M059J (cell line): ENCODE measurements at places on chromosomes 16 and 17. TPM values are rescaled to one million over a fixed set of nuclear protein-coding genes. Genes with fewer than 3 reads are reported as not detected.

The ZNF423 gene
- 0.02 and 0.20 TPM in 2 replicates for total RNA-seq

The PEX12 gene
- total RNA-seq, result 7.0 and 8.8 TPM in 2 replicates

The GABARAP gene
- 575 and 595 TPM in 2 replicates for total RNA-seq

The PTX4 gene
- total RNA-seq, result not detected in 2 replicates

The OTOA gene
- total RNA-seq, result not detected in 2 replicates

DNA sequence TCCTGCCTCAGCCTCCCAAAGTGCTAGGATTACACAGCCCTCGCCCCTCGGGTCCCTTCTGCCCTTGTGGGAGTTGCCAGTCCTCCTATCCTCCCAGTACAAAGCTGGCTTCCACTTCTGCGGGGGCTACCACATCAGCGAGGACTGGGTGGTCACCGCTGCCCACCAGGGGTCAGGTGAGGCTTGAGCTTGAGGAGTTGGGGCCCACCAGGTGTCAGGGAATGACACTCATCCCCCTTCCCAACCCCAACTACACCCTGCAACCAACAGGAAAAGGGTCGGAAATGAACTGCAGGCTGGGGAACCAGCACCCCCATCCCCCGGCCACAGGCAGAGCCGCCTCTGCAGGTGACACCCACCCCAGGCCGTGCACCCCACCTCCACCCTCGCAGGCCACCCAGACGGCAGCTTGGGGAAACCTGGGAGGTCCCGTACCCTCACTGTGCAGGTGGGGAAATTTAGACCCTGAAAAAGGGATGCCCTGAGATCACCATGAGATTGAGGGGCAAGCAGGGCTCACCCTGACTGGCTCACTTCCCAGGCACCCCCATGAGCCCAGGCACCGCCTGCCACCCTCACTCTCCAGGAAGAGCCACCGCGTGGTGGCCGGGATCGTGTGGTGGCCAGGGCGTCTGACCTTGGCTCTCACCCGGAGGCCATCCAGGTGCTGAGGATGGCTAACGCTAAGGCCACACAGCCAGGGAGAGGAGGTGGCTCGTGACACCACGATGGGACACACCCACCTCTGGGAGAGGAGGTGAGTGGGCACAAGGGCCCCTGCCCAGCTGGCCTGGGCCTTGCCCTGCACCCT, 8.0 kb downstream of the CTRB1 start:
- no peak for DNase-seq

DNA sequence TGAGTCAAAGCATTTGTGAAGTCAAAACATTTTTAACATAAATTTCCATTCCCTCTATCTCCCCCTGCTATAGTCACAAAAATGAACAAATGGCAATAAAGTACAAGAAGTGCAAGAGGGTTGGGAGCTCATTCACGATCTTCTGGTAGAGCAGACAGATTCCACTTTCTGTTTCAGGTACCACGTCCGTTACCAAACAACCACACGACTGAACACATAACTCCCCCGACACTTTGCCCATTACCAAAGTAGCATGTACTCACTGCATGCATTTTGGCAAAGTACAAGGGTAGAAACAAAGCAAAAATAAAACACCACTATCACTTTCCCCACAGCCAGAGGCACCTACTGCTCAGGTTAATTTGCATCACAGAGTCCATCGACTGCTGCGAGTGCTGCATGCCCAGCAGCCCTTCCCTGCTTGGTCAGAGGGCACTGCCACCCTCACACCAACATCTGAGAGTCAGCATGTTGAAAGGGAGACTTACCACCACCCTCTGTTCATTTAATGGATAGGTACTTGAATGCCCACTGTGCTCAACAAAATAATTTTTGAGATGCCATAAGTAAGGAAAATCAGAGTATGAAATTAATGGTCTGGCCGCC, 150.3 kb upstream of the AXIN2 start:
- DNase-seq, result no peak

GRCh38 chr17:11240841-11241610, at the start of gene SHISA6:
TSS of gene SHISA6 (plus strand) at chr17:11241213.
- DNase-seq, result no peak

GRCh38 chr17:72421128-72422092, 300.6 kb downstream of the SOX9 start:
- peak; percentile 100 for DNase-seq

DNA sequence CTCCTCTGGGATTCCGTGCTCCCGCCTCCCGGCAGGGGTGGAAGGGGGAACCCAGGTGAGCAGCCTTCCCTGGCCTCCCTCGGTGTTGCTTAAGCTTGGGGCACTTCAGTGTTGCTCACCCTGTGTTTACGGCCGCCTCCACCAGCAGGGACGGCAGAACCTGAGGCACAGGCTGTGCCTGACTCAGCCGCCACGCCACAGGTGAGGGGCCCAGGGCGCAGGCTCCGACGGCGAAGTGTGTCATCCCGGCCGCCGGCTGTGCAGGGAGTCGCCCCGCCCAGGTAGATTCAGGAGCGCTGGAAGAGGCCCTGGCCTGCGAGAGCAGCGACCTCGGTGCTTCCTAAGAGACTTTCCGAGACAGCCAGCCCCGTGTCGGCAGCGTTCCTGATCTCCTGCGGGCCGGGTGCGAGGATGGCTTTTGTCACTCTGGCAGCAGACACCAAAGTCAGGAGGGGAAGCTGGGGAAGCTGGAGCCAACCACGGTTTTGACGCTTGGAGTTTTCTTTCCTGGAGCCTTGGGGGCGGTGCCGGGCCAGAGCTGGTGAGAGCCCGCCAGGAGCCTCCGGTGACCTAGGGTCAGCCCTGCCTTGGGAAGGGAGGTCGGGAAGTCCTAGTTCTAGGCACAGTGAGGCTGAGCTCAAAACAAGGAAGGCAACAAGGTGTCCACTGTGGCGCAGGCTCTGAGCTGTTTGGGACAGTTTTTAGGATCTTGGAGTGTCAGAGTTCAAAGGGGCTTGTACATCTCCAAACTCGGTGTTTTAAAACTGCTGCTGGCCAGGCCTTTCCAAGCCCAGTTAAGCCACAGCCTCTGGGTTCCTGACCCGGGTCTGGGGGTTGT, 2.1 kb downstream of the GSE1 start:
- peak; percentile 58 for DNase-seq

DNA sequence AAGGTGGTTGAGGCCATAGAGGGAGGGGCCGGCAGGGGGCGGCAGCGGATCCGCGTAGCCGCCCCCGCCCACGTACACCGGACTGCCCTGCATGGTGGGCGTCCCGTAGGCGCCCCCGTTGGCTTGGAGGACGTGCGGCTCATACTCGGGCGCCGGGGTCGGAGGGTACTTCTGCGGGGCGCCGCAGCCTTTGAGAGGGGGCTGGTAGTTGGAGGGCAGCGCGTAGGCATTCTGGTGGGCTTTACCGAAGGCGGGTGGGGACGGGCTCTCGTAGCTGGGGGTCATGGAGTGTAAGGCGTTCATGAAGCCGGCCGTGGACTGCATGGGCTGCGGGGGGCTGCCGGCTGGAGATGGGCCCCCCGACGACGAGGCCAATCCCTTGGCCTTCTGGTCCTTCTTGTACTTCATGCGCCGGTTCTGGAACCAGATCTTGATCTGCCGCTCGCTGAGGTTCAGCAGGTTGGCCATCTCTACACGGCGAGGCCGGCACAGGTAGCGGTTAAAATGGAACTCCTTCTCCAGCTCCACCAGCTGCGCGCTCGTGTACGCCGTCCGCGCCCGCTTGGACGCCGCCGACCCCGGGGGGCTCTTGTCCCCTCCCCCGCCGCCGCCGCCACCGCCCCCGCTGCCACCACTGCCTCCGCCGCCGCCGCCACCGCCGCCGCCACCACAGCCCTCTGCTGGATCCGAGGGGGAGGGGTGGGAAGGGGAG, 5.7 kb upstream of the HOXB2 start:
- DNase-seq, result no peak

DNA sequence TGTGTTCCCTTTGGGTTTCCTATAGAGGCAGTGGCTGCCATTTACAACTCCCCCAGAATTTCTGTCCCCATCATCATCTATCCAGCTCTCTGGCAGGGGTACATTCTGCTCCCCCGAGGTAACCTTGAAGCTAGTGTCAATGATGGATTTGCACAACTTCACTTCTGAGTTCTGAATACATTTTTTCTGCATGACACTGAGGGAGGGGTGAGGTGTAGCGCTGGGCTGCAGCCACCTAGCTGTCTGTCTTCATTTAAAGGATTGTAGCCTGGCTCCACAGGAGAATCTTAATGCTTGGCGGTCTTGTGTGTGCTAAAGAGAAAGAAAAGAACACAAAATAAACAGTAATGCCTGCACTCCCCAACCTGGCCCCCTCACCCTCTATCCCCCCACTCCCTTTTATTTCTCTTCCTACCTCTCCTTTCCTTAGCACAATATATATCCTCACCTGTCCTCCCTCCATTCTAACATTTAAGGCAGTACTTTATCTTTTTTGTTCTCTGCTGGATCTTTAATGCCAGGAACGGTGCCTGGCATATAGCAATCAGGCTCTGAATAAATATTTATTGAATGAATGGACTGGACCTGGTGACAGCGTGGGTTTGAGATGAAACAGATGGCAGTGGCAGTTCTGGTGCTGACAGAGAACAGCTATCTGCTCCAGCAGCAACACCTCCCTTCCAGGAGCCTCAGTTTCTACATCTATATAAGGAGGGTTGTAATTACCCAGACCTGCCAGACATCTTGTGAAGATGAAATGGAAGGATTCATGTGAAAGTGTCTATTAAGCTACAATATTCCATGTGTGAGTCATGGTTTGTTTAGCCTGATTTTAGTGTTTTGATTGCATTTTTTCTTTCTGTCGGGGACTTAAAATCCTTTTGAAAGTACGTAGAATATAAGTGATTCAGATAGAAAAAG, 163.5 kb upstream of the CDH11 start:
- DNase-seq, result peak; percentile 34

DNA sequence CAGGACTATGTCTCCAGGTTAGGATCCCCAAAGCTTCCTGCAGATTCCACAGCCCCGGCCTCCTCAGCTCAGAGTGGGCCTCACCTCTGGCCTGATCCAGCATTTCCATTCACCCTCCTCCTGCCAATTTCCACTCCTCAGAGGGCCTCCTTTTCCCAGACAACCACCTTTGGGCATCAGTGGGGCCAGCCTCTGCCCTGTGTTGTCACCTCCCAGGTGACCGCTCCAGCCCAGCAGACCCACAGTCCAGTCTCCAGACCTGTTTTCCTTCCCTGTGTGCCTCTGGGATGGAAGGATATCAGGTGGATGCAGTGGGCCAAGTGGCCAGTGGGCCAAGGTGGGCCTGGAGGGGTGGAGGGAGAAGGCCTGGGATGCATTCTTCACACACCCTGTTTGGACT, 32.7 kb downstream of the B9D1 start:
- no peak for DNase-seq

DNA sequence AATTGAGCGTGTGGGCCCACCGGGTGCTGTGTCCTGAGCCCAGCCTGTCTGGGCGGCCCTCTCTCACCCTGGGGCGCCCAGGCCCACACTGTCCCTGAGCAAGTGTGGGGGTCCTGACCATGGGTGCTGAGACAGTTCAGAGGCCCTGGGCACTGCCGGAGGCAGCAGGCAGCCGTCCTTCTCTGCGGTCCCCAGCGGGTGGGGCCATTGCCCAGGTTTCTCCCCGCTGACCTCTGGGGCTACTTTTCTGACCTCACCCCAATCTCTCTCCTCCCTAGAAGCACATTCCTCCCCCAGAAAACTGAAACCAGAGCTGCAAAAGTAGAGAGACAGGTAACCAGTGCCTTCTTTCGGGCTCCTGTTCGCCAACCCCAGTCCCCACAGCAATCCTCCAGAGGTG, 36.0 kb upstream of the PVALEF start:
- DNase-seq, result no peak

DNA sequence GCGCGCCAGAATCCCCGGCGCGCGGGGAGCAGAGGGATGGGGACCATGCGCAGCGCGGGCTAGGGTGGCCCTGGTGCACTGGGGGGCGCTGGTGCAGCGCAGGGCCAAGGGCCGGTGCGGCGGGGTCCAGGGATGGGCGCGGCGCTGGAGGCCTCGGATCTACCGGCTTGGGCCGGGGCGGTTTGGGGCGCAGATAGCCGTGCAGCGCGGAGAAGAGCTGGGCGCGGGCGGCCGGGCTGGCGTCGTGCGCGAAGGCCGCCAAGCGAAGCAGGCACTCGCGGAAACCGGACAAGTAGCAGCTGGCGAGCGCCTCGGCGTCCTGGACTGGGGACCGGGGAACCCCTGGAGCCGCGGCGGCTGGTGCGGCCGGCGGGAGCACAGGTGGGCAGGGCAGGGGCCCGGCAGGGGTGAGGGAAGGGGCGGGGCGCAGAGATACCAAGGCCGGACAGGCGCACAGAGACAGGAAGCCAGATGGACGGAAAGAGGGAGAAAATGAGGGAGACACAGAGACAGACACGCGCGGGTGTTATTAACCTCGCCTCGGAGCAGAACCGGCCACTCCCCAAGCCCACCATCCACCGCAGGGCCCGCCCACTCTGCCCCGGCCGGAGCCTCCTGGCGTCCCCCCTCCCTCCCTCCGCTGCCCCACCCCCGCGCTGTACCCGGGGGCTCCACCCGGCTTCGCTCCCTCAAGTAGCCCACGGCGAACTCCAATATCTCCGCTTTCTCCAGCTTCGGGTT, 2.1 kb downstream of the HES7 start:
- peak; percentile 76 for DNase-seq
